ENCODE measurements at places on chromosomes 13 and 19.

DNA sequence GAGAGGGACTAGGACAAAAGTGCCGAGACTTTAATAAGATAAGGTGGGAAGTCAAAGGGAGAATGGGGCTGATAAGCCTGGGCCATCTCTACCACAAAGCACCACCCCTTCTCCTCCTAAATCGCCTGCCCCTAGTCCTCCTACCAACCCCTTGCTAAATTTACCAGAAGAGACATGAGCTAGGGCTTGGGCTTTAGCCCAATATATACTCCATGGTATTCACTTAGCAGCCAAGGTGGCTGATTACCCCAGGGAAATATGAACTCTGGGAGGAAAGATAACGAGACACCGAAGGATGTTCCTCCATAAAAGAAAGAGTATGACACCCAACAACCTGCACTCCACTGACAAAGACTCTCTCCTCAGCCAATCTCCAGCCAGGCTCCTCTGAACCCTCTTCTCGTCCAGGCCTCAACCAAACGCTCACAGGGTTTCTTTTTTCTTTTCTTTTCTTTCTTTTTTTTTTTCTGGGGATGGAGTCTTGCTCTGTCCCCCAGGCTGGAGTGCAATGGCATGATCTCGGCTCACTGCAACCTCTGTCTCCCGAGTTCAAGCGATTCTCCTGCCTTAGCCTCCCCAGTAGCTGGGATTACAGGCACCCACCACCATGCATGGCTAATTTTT is 610.2 kb downstream of the UQCRFS1 start:
- DNase-seq, result no peak

DNA sequence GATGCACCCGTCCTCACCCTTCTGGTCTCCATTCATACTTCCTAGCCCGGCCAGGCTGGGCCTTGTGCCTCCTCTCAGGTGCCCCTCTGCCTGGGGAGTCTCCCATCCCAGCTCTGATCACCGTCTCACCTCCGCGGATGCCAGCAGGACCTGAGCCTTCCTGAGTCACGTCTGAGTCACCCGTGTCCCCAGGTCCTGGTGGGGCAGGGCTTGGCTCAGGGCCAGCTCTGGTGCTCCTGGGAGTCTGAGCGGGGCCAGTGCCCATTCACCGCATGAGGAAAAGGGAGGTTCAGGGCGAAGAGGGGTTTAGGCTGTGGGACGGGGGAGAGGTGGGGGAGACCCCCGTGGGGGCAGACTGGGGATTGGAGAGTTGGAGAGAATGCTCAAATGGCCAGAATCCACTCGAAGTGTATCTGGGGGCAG is 593 bp downstream of the ATP8B3 start:
- DNase-seq, result no peak

GRCh38 chr13:36157480-36157879 is 26.3 kb upstream of the DCLK1 start:
- no peak for DNase-seq

GRCh38 chr13:89857502-89857901 is 1490.0 kb upstream of the MIR17HG start:
- no peak for DNase-seq

- DNase-seq, result no peak
Measured at GRCh38 chr19:42397263-42398166, 7.4 kb upstream of the CNFN start.

DNA sequence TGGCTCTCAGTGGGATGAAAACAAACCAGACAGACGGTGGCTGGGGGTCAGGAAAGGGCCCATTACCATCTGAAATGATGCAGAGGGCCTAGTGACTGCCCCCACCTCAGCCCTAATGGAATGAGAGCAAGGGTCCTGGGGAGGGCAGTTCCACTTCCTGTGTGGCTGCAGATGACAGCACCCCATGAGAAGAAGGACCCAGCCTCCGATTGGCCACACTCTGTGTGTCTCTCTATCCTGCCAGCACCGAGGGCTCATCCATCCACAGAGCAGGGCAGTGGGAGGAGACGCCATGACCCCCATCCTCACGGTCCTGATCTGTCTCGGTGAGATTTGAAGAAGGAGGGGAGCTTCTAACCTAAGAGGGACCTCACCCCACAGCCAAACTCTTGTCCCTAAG is 498 bp downstream of the LILRB1 start:
- no peak for DNase-seq

DNA sequence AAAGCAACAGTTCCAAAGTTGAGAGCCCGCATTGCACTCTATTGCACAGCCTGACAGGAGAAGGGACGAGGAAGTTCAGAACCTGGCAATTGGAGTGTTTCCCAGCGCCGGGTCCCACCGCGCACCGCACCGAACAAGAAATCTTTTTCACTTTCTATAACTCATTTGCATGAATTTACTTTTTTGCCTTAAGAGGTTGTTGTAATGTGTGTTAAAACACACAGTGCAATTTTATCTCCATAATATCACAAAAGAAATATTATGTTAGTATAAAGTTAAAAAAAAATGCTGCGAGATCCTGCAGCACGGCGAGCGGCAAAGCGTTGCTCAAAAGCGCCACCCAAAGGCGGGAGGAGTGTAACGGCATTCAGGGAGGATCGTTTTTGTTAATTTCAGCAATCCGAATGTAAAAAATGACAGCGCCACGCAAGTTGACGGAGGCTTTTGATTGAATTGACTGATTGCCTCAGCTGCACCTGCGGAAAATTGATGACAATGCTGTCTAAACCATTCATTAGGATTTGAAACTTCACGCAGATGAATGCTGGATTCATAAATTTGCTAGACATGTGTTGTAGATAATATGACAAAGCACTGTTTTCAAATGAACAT is 303.6 kb upstream of the ZNF507 start:
- peak; percentile 64 for DNase-seq

DNA sequence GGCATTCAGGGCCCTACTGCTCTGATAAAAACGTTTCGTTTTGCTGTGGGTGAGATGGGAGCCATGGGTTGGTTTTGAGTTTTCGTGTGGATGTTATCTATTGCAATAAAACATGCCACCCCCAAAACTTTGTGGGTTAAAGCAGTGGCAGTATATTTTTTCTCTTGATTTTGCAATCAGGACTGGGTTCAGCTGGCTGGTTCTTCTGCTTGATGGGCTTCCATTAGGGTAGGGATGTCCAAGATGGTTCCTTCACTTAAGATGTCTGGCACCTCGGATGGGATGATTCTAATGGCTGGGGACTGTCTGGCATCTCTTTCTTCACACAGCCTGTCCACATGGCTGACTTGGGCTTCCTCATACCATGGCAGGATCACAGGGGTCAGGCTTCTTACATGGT is 15.6 kb upstream of the PNMA8B start:
- DNase-seq, result no peak

DNA sequence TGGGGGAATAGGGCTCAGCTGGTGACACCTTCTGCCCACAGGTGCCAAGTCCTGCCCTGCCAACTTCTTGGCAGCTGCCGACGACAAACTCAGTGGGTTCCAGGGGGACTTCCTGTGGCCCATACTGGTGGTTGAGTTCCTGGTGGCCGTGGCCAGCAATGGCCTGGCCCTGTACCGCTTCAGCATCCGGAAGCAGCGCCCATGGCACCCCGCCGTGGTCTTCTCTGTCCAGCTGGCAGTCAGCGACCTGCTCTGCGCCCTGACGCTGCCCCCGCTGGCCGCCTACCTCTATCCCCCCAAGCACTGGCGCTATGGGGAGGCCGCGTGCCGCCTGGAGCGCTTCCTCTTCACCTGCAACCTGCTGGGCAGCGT is 2.1 kb downstream of the P2RY11 start:
- DNase-seq, result no peak

DNA sequence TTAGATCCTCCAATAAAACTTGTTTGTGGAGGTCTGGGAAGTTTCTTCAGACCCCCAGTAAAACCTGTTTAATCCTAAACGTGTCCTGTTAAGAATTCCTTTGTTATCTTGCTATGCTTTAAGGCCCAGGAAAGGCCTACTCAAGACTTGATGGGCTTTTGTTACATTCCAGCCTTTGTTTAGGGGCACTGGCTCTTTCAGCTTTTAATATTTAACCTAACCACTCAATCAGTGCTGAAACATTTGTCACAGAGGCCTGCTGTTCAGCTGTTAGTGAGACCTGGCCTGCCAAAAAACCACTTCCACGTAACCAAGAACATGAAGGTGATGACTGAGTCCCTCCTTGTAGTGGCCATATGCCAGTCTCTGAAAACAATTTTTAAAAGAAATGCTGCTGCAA is 41.7 kb downstream of the PCDH17 start:
- DNase-seq, result no peak

DNA sequence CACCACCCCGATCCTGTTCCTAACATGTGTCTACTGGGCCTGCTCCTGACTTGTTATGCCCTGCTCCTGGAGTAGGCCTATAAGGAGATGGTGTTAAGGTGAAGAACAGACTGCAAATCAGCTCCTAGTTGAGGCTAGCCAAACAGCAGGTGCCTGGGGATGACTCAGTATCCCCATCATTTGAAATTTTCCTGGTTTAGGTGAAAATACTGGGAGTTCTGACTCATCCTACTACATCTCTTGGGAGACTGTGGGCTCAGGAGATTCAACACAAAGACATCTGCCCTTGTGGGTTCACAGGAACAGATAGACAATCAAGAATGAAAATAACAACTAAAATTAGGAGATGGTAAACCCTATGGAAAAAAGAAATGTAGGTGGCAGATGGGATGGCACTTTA is 41.2 kb downstream of the BRD4 start:
- DNase-seq, result no peak
